NB4 (cell line): ENCODE measurements at places on chromosomes 12 and 14.

GRCh38 chr12:56420411-56420810 lies 28.8 kb downstream of the TIMELESS start:
- no peak for DNase-seq

DNA sequence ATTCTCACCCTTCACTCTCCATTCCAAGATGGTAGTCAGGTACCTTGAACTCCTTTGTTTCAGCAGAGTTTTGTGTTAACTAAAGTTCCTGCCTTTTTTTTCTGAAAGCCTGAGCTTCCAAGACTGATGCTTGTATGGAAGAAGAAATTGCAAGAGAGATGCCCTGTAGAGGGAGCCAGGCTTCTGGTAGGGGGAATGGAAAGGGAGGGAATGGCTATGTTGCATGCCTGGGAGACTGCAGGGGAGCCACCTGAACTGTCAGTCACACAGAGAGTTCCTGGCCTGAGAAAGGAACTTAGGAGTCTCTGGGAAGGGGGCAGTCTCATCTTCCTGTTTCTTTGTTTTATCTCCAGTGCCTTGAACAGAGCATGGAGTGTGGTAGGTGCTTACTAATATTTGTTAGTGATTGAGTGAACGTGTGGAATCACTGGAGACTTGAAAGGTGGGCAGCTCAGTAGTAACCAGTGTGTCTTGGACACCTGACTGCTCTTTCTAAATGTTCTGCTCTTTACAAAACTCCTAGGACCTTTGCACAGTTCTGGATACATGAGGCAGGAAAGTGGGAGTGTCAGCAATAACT lies 132.2 kb downstream of the ANO4 start:
- DNase-seq = peak; percentile 14

DNA sequence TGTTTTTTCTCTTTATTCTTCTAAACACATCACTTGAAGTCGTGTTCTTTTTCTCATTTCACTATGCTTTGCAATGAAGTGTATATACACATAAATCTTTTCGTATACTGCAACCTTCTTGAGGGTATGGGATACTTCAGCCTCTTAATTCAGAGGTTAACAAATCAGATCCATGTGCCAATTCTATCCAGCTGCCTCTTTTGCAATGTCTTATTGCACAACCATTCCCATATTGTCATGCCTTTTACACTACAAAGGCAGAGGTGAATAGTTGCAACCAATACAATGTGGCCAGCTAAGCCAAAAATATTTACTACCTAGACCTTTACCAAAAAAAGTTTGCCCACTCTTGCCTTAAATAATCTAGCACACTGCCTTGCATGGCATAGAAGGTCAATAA lies 224.5 kb upstream of the FOXG1 start:
- DNase-seq = no peak

GRCh38 chr12:3315201-3315661 lies 175.8 kb upstream of the PRMT8 start:
- DNase-seq = no peak

DNA sequence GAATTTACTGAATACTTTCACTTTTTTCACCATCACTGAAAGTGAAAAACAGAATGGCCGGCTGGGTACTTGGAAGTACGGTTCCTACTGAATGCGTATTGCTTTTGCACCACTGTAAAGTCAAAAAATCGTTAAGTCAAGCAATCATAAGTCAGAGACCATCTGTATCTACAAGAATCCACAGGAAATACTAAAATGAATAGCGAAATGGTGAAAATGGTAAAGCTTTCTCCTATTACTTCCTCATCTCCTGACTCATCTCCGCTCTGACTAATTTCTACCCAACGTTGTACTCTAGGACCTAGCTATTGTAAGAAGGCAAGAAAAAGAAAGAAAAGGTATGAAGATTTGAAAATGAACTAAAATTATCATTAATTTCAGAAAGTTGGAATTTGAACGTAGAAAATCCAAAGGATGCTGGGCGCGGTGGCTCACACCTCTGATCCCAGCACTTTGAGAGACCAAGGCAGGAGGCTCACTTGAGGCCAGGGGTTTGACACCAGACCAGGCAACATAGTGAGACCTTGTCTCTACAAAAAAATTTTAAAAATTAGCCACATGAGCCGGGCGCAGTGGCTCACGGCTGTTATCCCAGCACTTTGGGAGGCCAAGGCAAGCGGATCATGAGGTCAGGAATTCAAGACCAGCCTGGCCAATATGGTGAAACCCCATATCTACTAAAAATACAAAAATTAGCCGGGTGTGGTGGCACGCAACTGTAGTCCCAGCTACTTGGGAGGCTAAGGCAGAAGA lies 5.3 kb upstream of the CDCA4 start:
- peak; percentile 84 for DNase-seq

DNA sequence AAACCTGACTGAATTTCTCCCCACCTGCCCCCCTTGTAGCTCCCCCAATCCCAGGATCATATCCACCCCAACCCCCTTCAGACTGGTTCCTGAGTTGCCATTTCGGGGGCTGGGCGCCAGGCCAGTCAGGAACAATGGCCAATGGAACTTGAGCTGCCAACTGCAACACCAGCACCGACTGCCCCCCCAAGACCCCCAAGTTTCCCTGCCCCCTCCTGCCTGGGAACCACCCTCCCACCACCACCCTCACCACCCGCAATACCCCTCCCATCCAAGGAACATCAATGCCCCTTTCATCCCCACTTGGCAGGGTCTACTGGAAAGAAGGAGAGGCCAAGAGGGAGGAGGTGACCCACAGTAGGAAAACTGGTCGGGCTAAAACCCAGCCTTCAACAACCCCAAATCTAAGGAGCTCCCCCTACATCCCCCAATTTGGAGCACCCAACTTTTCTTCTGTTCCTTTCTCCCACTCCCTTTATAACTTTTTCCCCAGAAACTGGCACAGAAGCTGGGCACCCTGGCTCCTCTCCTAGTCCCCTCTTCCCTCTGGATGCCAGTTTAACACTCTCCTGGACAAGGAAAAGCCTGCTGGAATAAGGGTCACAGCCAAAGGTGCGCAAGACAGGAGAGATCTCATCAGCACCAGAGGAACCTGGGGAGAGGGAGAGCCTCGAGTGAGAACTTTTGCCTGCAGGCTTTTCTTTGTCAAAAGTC lies 1.6 kb upstream of the NDRG2 start:
- DNase-seq = no peak

GRCh38 chr12:6461401-6462233 lies 8.9 kb downstream of the VAMP1 start:
- DNase-seq = peak; percentile 99

DNA sequence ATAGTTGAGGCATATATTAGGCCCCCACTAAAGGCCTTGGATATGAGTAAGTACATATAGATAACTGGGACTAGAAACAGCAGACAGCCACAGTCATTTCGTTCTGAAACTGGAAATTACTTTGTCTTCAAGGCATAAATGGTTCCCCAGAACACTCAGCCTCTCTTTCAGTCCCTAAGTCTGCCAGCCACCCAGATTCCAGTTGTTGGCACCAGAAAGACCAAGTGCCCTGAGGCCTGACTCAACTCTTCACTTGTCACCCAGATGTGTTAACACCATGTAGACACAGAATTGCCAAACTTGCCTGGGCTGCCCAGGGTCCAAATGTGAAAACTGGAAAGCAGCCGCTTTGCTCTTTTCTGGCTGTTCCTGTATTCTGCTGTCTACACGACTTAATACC lies 3.0 kb upstream of the LGALS3 start:
- no peak for DNase-seq

DNA sequence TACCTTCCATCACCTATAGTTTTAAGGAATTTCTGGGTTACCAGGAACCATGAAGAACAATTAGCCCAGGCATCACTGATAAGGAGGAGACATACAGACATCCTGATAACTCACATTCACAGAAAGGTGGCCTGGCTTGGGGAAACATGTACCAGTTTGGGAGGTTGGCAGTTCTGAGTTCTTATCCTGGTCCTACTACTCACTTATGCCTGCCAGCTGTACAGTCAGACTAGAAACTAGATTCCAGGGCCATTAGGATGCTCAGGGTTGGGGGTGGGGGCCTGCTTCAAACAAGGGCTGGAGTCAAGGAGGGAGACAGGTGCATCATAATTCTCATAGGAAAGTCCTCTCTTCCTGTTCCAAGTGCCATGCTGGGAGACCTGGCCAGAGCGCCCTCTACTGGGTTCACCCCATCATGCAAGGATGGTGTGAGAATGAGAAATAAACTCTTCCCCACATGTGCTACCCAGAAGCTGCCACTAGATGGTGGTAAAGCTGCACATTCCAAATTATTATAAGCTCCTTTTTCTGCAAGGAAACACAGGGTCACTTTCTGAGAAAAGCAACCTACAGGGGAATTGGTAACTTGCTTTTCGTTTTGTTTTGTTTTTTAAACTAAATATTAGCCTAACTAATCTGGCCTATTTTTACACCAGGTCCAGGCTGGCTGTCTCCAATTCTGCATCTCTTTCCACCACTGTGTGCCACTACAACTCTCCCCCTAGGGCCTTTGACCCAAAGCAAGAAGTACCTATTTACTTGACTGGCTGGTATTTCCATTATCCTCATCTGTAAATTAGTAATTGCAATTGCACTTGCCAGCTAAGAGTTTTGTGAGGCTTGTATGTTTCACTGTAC lies 14.5 kb downstream of the OAS2 start:
- peak; percentile 84 for DNase-seq

- no peak for DNase-seq
These were observed 96.3 kb downstream of the PTPN11 start for GRCh38 chr12:112514926-112515642.

DNA sequence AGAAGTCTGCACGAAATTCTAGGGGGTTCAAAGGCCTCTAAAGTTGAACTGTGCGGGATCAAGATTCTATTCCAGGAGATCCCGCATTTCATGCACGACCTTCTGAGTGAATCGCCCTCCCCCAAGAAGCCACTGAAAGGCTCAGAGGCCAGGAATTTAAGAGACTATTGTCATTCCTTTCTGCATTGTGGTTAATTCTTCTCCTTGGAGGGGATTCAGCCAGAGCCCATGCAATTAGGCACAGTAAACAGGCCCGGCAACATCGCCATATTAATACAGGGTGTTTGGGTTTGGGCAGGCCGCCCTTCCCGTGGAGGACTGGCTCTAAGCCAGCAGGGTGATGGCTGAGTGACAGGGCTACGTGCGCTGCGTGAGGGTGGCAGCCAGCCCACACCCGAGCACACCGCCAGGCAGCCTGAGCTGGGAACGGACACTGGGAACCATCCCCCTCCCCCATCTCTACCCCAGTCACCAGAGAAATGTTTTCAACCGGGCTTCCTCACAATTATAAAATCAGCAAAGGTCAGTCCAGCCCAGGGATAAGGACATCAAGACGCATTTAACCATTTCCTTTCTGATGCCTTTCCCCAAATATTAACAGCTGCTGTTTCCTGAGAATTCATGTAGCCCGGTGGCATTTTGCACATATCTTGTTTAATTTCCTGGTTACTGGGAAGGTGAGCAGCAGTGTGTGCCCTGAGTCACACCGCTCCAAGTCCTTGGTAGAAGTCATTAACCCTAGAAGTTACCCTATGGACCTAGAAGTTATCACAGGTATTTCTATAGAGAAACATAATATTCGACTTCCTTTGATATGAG lies 12.5 kb downstream of the EGLN3 start:
- DNase-seq = no peak

DNA sequence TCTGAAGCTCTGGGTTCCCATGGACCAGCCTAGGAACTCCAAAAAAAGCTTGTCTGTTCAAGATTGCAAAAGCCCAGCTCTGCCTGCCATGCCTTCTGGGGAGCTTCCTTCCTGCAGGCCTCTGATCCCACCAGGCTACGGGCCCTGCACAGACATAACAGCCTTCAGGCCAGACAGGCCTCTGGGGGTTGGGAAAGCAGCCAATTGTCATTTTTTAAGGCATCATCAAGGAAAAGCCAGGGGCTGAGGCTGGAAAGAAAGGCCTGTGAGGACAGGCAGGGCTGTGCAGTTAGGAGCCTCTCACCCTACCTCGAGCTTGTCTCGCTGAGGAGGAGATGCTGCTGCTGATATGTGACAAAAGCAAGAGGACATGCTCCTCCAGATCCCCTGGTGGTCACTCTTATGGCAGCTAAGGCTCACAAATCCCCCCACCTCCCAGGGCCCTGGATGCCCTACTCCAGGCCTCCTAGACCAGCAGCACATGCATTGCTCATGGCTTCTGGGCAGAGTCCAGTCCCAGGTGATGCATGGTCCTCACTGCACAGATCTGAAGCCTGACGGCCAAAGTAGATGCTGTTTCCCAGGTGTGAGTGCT lies 2.9 kb downstream of the TMEM229B start:
- DNase-seq = peak; percentile 27

DNA sequence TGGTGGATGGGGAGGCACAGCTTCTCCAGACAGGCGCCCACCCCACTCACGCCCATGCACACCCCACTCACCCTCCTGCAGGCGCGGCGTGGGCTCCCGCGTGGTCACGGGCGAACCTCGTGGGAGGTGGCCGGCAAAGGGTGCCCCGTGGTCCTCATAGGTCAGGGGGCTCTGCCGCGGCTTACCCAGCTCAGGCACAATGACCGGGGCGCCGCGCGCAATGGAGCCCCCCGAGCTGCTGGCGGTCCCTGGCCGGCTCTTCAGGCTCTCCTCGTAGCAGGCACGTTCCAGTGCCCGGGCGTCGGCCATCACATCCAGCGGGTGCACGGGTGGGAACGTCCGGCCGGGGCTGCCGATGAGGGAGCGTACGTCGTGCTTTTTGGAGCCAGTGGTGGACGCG lies 49.6 kb downstream of the RFLNA start:
- DNase-seq = no peak

DNA sequence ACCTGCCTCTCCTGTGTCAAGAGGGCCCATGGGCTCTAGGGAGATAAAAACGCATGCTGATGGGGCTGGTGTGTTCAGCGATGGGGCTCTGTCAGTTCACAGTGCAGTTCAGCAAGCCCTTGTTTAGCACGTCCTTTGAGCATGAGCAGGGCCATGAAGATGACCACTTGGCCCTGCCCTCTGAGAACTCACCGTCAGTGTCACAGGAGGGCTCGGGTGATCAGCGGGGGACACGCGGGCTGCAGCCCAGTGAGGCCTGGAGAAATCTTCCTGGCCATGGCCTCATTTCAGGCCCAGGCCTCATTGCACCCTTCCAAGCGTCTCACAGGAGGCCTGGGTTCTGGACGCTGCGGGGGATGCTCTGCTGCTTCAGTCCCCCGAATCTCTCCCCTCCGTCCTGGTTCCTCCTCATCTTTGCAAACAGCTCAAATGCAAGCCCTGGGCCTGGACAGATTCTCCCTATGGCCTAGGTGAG lies 181.6 kb downstream of the ADGRD1 start:
- no peak for DNase-seq

- DNase-seq = no peak
These were observed 114.2 kb downstream of the PCNX1 start for GRCh38 chr14:71021347-71022011.

- DNase-seq = peak; percentile 76
These were observed 178.6 kb upstream of the GARIN2 start for GRCh38 chr14:67010602-67011001.

DNA sequence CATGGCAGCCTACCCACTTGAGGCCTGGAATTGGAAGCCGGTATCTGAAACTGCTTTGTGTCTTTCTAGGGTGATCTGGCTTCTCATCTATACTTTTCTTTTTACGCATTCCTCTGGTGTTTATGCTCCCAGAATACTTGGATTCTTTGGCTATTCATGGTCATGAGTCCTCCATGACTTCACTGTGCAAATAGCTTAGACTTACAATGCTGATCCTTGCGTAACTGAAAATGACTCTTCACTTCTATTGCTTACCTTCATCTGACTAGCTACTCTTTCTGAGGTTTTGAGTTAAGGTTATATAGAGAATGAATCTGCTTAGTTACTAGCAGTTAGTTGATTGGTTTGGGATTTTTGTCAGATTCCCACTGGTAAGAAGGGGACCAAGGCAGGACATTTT lies 121.7 kb upstream of the NOVA1 start:
- DNase-seq = no peak
